ENCODE measurements at places on chromosomes 13 and 19.

DNA sequence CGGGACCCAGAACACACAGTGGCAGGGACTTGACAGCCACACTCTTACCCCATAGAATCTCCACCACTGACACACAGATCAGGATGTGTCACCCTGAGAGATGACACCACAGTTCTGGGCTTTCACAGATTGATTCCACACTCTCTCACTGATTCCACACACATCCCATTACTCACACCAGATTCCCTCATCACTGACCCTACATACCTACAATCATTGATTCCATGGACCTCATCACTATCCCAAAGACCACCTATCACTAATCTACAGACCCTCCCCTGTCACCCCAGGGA, 57.6 kb upstream of the ZNF527 start:
- no peak for DNase-seq

- DNase-seq = no peak
These were observed 172.3 kb downstream of the DIAPH3 start for GRCh38 chr13:59991395-59991794.

- DNase-seq = no peak
These were observed 11.6 kb downstream of the CTU1 start for GRCh38 chr19:51096473-51097165.

DNA sequence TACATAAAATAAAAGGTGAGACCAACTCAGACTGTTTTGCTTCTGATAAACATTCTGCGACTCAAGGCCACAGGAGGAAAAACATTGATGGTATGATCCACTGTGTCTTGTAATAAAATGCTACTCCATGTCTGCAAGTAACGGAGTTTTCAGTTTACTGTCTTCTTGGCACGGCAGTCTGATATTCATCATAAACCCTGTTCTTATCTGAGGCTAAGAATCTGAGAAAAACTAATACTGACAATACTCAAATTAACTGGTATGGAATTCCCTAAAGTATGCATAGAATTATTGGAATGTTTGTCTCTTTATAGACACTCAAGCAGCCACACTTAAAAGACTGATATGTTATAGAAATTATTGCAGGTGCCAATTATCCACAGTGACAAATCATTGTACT, 125.5 kb downstream of the TBC1D4 start:
- no peak for DNase-seq

GRCh38 chr19:49382639-49383038, 5.4 kb upstream of the KASH5 start:
- no peak for DNase-seq

- no peak for DNase-seq
These were observed 12.1 kb downstream of the ONECUT3 start for GRCh38 chr19:1765232-1765903.

GRCh38 chr13:94617389-94618000, 15.8 kb downstream of the GPR180 start:
- peak; percentile 60 for DNase-seq

DNA sequence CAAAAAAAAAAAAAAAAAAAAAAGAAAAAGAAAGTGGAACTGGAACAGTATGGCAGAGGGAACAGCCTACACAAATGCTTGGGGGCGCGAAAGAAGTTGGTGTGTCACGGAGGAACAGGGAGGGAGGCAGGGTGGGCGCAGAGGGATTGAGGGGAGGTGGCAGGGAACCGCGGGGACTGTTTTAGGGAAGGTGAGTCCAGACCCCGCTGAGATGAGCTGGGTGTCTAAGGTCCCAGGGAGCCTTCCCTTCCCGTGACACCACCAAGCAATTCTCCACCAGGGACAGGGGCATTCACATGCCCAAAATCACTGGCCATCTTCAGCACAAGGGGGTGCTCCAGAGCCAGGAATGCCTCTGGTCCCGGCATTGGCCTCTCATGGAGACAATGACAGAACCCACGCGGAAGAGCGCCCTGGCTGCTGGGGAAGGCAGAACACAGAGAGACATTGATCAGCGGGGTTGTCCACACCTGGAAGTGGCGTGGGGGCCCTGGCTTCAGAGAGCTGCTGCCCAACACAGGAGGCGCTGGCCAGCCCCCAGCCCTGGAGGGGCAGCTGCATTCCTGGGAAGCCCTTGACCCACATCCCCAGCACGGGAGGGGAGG, 6.9 kb downstream of the PEAK3 start:
- DNase-seq = peak; percentile 60

DNA sequence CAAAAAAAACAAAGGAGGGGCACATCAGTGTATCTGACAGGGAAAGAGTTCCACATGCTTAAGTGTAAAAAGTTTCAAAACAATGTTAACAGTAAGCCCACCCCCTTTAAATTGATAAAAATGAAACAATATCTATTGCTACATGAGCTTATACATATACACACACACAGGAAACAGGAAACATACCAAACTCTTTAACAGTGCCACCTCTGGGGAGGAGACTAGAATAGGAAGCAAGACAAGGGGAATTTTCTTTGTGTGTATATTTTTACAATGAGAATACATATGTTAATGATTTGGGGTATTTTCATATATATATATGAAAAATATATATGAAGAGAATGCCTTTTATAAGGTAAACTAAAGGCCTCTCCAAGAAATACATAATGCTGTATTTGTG, 44.7 kb downstream of the TPT1 start:
- DNase-seq = no peak

DNA sequence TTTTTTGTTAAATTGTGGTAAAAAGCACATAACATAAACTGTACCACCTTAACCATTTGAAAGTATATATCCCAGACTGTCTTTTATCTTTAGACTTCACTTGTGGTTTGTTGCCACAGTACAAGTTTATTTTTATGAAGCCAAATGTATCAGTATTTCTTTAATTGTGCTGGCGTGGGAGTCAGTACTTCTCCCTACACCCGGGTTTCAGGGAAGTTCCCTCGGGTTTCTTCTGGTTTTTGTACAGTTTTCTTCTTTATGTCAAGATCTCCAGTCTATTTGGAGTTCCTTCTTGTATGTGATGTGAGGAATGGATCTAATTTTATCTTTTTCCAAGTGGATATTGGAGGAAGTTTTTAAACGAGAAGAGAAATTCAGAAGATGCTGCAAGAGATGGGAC, 20.5 kb downstream of the CCDC8 start:
- no peak for DNase-seq

DNA sequence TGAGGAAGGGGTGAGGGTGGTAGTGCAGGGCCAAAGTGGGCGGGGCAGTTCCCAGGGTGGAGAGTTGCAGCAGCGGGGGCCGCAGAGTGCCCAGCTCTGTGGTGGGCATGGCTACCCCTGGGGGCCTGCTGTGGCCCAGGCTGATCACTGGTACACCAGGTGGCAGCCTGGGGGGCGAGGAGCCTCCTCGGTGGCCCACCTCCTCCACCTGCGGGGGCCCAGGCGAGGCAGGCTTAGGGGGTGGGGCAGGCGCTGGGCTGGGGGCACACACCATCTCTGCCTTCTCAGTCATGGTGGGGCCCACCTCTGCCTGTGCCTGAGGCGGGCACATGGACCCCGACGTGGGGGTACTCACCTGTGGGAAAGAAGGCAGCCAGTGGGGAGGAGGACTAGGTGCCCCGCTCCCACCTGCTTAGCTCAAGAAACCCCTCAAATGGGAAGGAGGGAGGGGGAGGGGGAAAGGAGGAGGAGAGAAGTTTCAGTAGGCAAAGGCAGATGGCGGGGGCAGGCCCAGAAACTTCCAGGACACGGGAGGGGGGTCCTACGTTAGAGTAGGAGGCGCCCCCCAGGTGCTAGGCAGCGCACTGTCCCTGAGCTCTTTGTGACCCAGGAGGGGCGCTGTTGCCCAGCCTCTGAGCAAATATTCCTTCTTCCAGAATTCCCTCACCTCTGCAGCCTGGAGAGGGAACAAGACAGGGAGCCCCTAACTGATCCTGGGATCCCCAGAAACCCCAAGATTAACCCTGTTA, 1.6 kb downstream of the LYL1 start:
- no peak for DNase-seq

- no peak for DNase-seq
These were observed 1.6 kb upstream of the PRKACA start for GRCh38 chr19:14119146-14119545.

- DNase-seq = no peak
These were observed 45.5 kb downstream of the C13orf42 start for GRCh38 chr13:51065372-51066090.

- DNase-seq = peak; percentile 47
These were observed 499 bp downstream of the LSM7 start for GRCh38 chr19:2327773-2328400.

GRCh38 chr19:58553799-58554493, 959 bp downstream of the CHMP2A start:
- no peak for DNase-seq

- no peak for DNase-seq
These were observed 166.5 kb upstream of the ZNF507 start for GRCh38 chr19:32178956-32179355.

DNA sequence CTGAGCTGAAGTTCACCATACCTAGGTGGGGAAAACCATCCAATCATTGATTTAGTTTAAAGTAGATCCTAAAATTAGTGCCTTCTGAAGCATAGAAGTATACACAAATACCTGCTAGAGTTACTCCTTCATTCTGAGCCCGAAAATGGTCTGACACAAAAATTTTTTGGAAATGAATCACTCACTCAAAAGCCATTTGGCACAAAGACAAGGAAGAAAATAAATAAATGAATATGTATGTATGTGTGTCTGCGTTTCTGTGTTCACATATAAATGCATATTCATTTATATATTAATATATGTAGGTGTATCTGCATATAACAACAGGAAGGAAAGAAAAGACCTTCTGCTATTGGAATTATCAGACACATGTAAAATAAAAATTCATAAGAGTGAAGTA, 614.4 kb upstream of the PCDH9 start:
- no peak for DNase-seq

Measured in NCI-H2171 treated with DMSO at 0.1 percent for 48 hours (cell line).